Stimulated activated CD4-positive, alpha-beta T cell treated with anti-CD3 and anti-CD28 coated beads, Interleukin-15, amount 100 ng/mL, for 1 hour (primary cell): ENCODE measurements at places on chromosomes 1 and 21.

- DNase-seq: no peak
These were observed 14.0 kb upstream of the CFAP126 start for GRCh38 chr1:161381707-161382106.

DNA sequence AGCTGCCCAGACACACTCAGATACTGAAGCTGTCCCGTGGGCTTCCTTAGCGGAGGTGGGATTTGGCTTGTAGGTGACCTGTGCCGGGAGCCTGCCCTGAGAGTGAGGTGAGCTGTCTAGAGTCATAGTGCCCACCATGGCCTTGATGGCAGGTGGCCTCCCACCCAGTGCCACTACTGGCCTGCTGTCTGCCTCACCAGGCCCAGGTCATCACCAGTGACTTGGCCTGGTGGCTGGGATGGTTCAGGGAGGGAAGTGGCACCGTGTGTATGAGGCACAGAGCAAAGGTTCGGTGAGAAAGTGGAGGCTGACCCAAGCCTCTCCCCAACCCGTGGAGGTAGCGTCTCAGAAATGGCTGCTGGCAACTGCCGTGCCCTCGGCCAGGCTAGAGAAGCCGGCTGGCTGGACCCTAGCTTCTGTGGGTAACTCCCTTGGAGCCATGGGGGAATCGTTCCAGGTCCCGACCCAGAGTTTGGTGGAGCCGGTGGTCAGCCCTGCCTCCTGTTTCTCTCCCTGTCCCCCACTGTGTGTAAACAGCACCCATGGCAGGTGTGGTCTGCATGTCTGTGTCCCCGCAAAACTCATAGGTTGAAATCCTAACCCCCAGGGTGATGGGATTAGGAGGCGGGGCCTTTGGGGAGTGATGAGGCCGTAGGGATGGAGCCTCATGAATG, 155.4 kb upstream of the C1orf174 start:
- no peak for DNase-seq

GRCh38 chr1:108194051-108194450, 6.1 kb downstream of the SLC25A24 start:
- no peak for DNase-seq

DNA sequence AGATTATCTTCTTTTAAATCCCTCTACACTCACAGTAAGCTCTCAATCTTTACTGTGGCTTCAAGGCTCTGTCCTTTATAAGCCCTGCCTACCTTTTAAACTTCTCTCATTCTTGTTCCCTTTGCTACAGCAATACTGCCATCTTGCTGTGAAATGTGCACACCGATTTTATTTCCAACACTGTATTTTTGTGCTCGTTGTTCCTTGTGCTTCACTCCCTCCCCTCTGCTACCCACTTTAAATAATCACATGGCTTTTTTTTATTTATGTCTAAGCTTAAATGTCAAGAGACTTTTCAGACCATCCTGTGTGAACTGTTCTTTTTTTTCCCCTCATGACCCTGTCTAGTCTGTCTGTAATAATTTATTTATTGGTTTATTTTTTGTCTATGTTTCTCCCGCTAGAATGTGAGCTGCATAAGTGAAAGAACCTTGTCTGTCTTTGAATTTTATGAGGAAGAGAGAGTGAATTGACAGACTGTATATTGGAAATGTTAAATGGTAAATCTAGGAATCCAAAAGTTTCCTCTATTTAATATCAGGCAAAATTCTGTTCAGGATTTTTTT, 45.7 kb downstream of the ABCD3 start:
- DNase-seq: no peak

GRCh38 chr1:113659035-113659434, 100.3 kb downstream of the PHTF1 start:
- DNase-seq: no peak

DNA sequence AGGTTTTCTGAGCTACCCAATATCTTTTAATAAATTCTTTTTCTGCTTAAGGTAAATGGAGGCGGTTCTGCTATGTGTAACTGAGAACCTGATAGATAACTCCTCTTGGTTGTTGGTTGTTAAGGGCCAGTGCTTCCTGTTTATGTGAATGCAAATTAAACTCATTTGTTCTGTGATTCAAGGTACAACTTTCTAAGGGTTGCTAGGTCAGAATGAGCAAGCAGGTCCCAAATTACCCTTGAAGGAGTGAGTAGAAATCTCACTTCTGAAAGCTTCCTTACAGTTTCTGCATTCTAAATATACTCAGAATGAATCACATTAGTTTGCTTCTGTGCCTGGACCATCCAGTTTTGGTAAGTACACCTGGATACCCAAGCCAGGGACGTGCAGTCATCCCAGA, 15.5 kb upstream of the FAM78B start:
- DNase-seq: no peak

- no peak for DNase-seq
These were observed 96.0 kb downstream of the ASH1L start for GRCh38 chr1:155466617-155466972.

DNA sequence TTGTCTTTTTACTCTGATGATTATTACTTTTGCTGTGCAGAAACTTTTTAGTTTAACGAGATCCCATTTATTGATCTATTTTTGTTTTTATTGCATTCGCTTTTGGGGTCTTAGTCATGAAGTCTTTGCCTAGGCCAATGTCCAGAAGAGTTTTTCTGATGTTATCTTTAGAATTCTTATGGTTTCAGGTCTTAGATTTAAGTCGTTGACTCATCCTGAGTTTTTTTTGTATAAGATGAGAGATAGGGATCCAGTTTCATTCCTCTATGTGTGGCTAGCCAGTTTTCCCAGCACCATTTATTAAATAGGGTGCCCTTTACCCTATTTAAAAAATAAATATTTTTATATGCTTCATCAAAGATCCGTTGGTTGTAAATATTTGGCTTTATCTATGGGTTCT, 13.2 kb downstream of the MAN1C1 start:
- DNase-seq: no peak

- no peak for DNase-seq
These were observed 94.8 kb upstream of the SGIP1 start for GRCh38 chr1:66439031-66439740.

DNA sequence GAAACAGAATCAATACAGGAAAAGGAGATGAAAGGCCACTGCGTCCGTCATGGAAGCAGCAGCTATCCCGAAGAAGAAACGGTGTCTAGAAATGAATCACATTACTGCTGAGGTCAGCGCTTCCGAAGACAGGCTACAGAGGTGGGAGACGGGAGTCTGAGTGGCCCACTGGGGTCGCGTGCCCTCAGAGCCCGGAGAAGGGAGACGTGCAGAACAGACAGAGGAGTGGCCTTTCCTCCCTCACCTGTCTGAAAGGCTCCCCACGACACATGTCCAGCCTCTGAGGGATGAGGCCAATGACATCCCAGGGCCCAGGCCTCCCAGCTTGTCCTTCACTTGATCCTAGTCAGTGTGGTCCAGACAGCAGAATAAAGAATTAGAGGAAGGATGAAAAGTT, 35.9 kb downstream of the VPS26C start:
- no peak for DNase-seq
